ENCODE measurements at places on chromosomes 13 and 19.

- no peak for DNase-seq
Observed at GRCh38 chr19:51123802-51124201, 904 bp upstream of the SIGLEC9 start.

- no peak for DNase-seq
Observed at GRCh38 chr13:73742982-73743381, 391.2 kb downstream of the KLF12 start.

DNA sequence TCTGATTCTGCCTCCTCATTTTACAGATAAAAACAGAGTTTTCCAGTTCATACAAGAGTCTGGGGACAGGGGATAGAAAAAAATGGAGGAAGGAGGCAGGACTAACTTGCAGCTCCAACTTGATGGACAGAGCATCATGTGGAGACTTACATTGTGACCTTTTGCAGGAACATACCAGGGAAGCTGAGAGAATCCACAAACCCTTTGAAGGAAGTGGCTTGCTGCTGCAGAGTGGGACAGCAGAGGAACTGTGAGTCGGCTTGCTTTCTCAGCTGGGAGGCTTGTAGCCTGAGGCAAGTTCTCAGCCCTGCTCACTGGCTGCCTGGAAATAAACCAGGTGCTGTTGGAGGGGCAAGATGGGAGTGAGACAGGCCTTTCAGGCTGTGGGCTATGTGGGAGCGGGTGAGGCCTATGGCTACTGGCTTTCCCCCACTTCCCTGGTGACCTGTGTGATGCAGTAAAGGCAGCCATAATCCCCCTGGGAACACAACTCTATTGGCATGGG, 614.4 kb downstream of the KCTD12 start:
- no peak for DNase-seq

GRCh38 chr19:19053508-19054314, 10.1 kb upstream of the SLC25A42 start:
- DNase-seq, result no peak

DNA sequence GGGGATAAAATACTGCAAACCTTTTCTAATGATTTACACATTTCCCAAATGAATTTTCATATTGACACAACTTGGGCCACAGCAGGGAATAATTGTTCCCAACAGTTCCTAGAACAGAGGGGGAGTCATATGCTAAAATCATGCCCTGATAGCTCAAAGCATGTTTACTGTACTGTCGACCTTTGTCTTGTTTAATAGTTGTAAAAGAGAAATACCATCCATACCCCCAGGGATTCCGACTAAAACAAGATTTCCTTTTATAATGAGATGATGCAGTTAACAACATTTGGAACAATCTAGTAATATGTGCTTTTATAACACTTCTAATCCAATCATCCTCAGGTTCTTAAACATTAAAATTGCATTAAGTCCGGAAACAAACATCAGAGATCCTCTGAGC, 759.7 kb downstream of the OLFM4 start:
- DNase-seq, result peak; percentile 50

- DNase-seq, result no peak
Observed at GRCh38 chr19:15641901-15642491, 1.3 kb downstream of the CYP4F3 start.

DNA sequence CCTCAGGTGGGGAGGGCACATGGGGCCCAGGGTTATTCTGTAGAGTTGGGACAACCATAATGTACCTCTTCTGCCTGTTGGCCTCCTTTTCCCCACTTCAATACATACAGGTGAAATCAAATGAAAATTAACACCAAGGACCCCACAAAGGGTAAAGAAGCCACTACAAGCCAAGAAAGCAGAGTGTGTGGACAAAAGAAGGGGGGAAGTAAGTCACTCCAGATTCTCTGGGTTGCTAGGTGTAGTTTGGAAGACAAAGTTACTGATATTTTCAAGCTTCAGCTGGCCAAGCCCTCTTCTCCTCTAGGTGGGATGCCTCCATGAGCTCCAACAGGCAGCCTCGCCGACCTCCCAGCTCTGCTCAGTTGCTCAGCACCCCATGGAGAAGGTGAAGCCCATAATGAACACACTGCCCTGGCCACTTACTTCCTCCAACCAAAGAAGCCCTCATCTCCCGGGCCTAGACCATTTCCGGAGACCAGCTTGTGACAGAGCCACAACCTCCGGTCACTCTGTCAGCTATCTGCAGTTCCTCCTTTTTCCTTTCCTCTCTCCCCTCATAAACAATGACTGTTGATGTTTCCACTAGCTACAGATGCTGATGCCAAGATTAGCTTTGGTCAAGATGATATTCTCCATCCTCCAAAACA, 66.8 kb upstream of the MED4 start:
- DNase-seq, result no peak

DNA sequence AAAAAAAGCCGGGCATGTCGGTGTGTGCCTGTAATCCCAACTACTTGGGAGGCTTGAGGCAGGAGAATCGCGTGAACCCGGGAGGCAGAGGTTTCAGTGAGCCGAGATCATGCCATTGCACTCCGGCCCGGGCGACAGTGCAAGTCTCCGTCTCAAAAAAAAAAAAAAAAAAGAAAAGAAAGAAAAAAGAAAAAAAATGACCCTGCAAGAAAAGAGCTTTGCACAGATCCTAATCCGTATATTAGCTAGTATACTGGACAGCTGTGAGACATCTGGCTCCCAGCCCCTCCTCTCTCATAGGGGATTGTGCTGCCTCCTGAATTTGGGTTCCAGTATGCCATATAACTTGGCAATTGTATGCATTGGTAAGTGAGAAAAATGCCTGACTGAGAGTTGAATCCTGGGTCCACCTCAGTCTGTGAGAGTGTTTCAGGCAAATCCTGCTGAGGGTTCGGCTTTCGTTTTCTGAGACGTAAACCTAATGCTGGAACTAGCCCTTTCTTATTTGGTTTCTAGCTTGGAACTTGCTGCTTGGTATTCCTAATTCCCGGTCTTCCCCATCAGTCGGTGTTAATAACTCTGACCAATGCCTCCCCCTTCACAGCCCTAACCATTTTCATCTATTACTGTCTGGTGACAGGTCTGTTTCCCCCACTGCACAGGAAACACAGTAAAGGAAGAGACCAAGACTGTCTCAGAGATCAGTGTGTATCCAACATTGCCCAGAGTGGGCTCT, 1.3 kb upstream of the AKT2 start:
- no peak for DNase-seq

- DNase-seq, result no peak
Observed at GRCh38 chr13:27549406-27549981, 70.8 kb downstream of the LNX2 start.

DNA sequence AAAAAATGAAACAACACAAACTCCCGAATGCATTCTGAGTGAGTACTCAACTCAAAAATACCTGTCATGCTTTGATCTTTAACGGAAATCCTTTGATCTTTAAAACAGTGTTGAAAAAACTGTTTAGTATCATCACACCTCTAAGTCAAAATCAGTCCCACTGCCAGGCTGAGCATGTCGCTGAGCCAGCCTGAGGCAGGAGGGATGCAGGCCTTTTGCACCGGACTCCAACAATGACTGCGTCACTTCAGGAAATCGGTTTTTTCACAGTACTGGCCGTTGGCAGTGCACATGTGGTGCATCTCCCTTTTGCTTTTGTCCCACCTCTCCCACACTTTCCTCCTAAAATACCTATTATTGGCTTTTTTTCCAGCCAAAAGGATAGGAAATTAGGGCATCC, 78.2 kb downstream of the SHISA2 start:
- DNase-seq, result no peak

Data from NCI-H1417 treated with DMSO at 0.1 percent for 48 hours (cell line).